Colonic mucosa (tissue), 4 donors: ENCODE measurements at places on chromosomes 5 and 9.

DNA sequence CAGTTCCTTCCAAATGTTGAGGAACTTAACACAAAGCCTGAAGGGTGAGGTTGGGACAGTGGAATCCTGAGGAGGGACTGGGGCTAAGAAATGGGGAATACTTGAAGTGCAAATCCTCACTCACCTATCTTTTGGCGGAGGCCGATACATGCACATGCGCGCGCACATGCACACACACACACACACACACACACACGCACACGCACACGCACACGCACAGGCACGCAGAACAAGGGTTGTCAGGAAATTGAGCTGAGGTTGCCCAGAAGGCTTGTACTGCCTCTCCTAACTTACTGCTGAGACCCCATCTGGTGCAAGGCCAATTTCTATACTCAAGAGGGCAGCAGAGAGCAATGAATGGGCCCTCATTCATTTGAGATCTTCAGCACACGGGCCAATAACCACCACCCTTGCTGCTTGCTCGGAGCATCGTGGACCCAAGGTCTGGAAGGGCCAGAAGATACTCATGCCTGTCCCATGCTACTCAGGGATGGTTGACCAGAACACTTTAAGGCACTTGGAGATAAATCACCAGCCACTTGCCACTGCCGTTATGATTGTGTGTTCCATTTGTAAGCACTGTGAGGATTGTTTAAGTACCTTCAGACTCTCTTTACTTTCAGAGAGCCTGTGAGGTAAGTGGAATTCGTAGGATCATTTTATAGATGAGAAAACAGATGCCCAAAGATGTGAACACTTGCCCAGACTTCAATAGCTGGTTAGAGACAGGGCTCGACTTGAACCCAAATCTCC, 21.5 kb downstream of the BTF3 start:
- no peak overlapping the region for H3K4me3 ChIP-seq
- peaks cover 4% of the 10 kb centered on the region for H3K4me1 ChIP-seq
- H3K27ac ChIP-seq: no peak overlapping the region

DNA sequence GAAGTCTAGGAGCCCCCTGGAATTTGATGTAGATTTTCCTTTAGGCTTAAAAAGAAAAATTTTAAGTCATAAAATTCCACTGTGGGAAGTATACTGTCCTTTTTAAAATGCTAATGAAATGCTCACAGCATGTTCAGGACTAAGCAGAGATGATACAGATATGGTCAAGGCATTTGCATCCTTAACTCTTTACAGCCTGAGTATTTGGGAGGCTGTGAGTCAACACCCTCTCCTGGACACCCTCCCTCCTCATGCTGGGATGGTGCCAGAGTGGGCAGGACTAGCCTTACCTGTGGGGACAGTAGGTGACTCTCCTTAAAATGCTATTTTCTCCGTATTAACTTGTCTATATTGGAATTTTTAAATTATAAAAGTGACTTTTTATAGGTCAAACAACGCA, 197.4 kb upstream of the ELL2 start:
- H3K4me1 ChIP-seq: no peaks in the 10 kb centered on the region
- H3K27ac ChIP-seq: no peak overlapping the region
- no peaks in the 10 kb centered on the region for H3K27me3 ChIP-seq
- DNase-seq: no peak
- H3K36me3 ChIP-seq: no peaks in the 10 kb centered on the region

DNA sequence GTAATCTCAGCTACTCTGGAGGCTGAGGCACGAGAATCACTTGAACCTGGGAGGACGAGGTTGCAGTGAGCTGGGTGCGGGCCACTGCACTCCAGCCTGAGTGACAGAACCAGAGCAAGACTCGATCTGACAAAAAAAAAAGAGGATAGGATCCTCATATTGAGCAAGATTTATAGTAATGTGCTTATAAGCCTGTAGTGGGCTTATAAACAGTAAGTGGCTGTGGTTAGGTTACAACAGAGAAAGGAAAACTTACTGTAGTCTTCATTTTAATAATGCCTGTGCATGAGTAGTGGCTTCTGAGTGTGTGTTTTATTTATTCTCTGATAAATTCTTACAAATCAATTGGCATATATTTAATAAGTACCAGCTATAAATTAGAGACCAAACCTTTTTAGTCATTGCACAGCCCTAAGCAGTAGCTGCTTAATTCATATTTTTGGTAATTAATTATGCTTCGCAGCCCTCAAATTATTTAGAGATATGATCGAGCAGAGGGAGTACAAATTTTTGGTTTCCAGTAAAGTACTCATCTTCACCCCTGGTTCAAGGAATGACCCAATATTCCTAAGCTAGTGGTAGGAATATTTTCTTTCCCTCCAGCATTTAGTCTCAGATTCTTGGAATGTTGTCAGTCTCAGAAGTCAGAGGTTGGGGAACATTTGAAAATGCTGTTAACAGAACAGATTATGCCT, 73.8 kb upstream of the KLF9 start:
- no peaks in the 10 kb centered on the region for H3K36me3 ChIP-seq
- no peaks in the 10 kb centered on the region for H3K27me3 ChIP-seq

DNA sequence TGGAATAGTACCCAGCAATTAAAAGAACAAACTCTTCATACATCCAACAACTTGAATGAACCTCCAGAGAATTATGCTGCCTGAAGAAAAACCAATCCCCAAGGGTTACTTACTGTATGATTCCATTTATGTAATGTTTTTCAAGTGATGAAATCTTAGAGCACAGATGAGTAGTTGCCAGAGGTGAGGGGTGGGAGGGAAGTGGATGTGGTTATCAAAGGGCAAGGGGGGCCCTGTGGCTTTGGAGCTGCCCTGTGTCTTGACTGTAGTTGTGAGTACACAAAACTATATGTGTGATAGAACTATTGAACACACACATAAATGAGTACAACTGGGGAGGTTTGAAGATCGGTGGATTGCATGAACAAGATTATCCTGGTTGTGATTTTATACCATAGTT, 115.8 kb upstream of the SLC25A48 start:
- no peak overlapping the region for H3K27ac ChIP-seq
- H3K36me3 ChIP-seq: no peaks in the 10 kb centered on the region
- no peak for DNase-seq
- H3K27me3 ChIP-seq: no peaks in the 10 kb centered on the region

DNA sequence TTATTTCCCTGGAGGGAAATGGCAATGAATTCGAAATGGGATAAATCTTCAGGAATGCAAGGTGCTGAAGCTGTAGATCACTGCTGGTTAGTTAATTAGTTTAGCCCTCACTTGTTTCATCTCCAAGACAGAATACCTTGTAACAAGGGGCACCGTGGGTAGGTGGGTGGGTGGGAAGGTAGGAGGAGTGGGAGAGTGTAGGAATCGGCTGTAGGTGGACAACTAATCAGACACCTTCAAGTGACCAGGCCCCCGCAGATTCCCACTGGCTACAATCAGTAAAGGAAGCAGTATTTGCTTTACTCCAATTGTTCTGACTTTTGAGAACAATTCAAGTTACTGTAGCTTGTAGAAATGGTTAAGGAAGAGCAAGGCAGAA, 293.7 kb downstream of the TLE1 start:
- H3K27me3 ChIP-seq: no peaks in the 10 kb centered on the region
- H3K36me3 ChIP-seq: no peaks in the 10 kb centered on the region
- no peaks in the 10 kb centered on the region for H3K4me1 ChIP-seq

DNA sequence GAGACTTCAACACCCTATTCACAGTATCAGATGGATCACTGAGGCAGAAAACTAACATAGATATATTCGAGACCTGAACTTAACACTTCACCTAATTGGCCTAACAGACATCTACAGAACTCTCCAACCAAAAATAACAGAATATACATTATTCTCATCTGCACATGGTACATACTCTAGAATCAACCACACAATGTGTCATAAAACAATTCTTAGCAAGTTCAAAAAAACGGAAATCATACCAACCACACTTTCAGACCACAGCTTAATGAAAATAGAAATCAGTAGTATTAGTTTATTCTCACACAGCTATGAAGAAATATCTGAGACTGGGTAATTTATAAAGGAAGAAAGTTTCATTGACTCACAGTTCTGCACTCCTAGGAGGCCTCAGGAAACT, 387.9 kb downstream of the DEPDC1B start:
- no peaks in the 10 kb centered on the region for H3K27me3 ChIP-seq
- DNase-seq: no peak
- H3K4me3 ChIP-seq: no peak overlapping the region
- no peaks in the 10 kb centered on the region for H3K36me3 ChIP-seq

- H3K27me3 ChIP-seq: no peaks in the 10 kb centered on the region
- DNase-seq: no peak
- H3K4me1 ChIP-seq: no peaks in the 10 kb centered on the region
- no peaks in the 10 kb centered on the region for H3K36me3 ChIP-seq
Measured at GRCh38 chr9:38130724-38131123, 61.7 kb upstream of the SHB start.

- no peaks in the 10 kb centered on the region for H3K36me3 ChIP-seq
- H3K27ac ChIP-seq: peak overlapping the region; percentile 13
- no peaks in the 10 kb centered on the region for H3K4me1 ChIP-seq
- DNase-seq: no peak
Measured at GRCh38 chr5:135186662-135187522, 152.9 kb upstream of the PITX1 start.

GRCh38 chr9:83583151-83584014, 39.6 kb upstream of the IDNK start:
- no peak overlapping the region for H3K27ac ChIP-seq
- DNase-seq: peak; percentile 32
- H3K36me3 ChIP-seq: no peaks in the 10 kb centered on the region

- H3K4me3 ChIP-seq: no peak overlapping the region
- no peaks in the 10 kb centered on the region for H3K4me1 ChIP-seq
- no peaks in the 10 kb centered on the region for H3K36me3 ChIP-seq
- DNase-seq: no peak
- no peak overlapping the region for H3K27ac ChIP-seq
- H3K27me3 ChIP-seq: no peaks in the 10 kb centered on the region
Measured at GRCh38 chr9:108956631-108957026, 22.4 kb downstream of the ABITRAM start.

- no peak for DNase-seq
- H3K27ac ChIP-seq: no peak overlapping the region
Measured at GRCh38 chr5:139689631-139690063, 41.5 kb downstream of the CXXC5 start.

- DNase-seq: peak; percentile 33
- H3K27ac ChIP-seq: no peak overlapping the region
- peak overlapping the region; percentile 79 for H3K4me3 ChIP-seq
- H3K36me3 ChIP-seq: no peaks in the 10 kb centered on the region
Measured at GRCh38 chr5:102753889-102754766, 977 bp upstream of the PAM start.

GRCh38 chr5:111748304-111748763, 8.7 kb downstream of the NREP start:
- H3K36me3 ChIP-seq: no peaks in the 10 kb centered on the region
- no peak overlapping the region for H3K4me3 ChIP-seq
- no peaks in the 10 kb centered on the region for H3K4me1 ChIP-seq
- H3K27ac ChIP-seq: no peak overlapping the region
- no peaks in the 10 kb centered on the region for H3K27me3 ChIP-seq
